ENCODE measurements at places on chromosomes 11 and 22. TPM values are rescaled to one million over a fixed set of nuclear protein-coding genes. Genes with fewer than 3 reads are reported as not detected.

The TREH gene
- not detected for total RNA-seq

The C11orf21 gene
- total RNA-seq: 0.25 TPM

The MPST gene
- 15.7 TPM for total RNA-seq

The C11orf42 gene
- total RNA-seq: not detected

The CD3E gene
- total RNA-seq: not detected

The BIRC3 gene
- 0.74 TPM for total RNA-seq

The MFRP gene
- total RNA-seq: not detected

The HEPACAM gene
- total RNA-seq: 14.5 TPM

Data from temporal lobe (tissue), 4 donors.